ENCODE measurements at places on chromosomes 12 and 14. TPM values are rescaled to one million over a fixed set of nuclear protein-coding genes. Genes with fewer than 3 reads are reported as not detected.

The MYBPC1 gene
- not detected for total RNA-seq

The INHBE gene
- 2.5 TPM for total RNA-seq

The PLEKHG7 gene
- not detected for total RNA-seq

The MYF6 gene
- not detected for total RNA-seq

The KRT78 gene
- 0.21 TPM for total RNA-seq

The CCDC196 gene
- total RNA-seq: not detected

The TAS2R7 gene
- not detected for total RNA-seq

The ADAM21 gene
- not detected for total RNA-seq

The MAP3K9 gene
- total RNA-seq: 0.22 TPM

GRCh38 chr12:12538535-12538934 lies 24.1 kb downstream of the DUSP16 start:
- DNase-seq: no peak

GRCh38 chr12:49957570-49957967 lies 4.1 kb upstream of the AQP5 start:
- DNase-seq: no peak

DNA sequence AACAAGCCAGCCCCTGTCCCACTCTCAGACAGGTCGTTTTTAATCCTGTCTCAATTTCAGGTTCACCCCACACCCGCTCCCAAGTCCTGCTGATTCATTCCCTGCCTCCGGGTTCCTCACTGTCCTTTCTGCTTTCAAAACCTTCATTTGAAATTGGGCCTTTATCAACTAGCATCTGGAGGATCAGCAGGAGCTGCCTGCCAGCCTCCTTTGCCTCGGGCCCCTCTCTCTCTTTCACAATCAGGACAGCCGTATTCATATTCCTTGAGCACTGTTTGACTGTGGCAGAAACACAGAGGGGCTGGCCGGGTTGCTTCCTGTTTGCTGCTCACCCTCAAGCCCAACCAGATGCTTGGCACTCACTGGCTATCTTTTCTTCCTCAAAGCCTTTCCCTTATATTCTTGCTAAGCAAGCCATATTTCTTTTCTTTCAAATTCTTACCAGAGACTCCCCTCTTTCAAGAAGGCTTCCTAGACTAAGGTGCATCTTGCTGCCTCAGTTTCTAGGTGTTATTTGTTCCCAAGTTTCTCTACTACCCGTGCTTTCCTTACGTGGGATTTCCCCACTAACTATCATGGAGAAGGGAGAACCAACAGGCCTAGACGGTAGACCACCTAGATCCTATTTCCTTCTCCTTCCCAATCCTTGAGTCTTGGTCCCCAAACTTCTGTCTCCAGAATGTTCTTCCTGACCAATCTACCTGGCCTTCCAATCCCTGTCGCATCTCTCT lies 3.0 kb downstream of the GALNT6 start:
- no peak for DNase-seq

- DNase-seq: peak; percentile 99
Measured at GRCh38 chr12:65695113-65695865, 129.0 kb upstream of the HMGA2 start.

- no peak for DNase-seq
Measured at GRCh38 chr14:29062976-29063375, 296.4 kb downstream of the FOXG1 start.

- DNase-seq: no peak
Measured at GRCh38 chr12:113894697-113895096, 71.4 kb downstream of the RBM19 start.

DNA sequence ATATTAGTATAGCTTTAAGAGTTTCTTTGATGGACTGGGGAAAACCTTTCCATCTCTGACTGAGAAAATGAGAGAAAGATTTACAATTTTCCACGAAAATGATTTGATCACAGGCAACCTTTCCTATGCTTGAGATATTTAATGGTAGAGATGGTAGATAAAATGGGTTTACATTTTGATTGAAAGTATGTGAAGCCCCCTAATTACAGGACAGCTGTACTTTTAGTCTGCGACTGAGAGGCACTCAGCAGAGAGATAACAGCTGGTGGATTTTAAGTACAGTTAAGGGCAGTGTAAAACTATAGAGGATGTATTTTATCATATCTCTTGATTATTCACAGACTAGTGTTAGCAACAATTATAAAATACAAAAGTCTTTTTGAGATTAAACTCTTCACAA lies 40.7 kb downstream of the C12orf50 start:
- no peak for DNase-seq

DNA sequence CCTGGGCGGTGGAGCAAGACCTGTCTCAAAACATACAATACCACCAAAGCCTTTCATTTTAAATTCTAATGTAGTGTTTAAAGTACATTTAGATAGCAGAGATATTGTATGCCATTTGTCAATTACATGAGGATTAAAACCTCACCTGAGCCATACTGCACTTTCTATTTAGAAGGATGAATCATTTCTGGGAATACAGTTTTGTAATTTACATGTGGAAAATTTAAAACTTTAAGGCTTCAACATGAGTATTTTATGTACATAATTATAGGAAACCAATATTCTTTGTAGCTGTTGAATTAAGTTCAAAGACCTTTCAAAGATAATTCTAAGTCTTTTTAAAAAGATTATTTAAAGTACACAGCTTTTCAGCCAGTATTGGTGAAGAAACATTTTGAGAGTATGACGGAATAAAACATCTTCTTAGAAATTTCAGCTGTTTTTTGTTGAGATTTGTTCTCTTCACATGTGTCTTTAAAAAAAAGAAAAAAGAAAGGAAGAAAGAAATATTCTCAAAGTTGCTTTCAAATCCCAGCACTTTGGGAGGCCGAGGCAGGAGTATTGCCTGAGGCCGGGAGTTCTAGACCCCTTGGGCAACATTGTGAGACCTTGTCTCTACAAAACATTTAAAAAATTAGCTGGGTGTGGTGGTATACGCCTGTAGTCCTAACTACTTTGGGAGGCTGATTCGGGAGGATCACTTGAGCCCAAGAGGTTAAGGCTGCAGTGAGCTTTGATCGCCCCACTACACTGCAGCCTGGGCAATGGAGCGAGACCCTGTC lies 34.5 kb upstream of the CCT2 start:
- no peak for DNase-seq

- DNase-seq: no peak
Measured at GRCh38 chr14:72600551-72601330, 293.2 kb downstream of the DPF3 start.

- peak; percentile 32 for DNase-seq
Measured at GRCh38 chr12:111775205-111776193, 8.8 kb downstream of the ALDH2 start.

GRCh38 chr12:114662512-114663177 lies 21.3 kb downstream of the TBX3 start:
- DNase-seq: peak; percentile 70

DNA sequence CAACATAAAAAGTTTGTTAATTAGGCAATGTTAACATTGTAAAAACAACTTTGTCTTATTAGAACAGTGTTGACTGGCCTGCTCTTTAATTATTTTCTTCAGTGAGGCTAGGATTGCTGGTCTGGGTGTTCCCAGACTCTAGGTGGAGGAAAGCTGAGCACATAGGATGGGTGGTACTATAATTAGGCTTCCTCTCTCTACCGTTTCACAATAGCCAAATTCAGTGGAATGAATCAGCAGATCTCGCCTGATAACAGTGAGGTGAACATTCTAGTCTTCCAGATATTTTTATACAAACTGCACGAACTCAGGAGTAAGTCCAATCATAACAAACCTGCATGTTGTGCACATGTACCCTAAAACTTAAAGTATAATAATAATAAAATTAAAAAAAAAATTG lies 11.9 kb downstream of the PTGDR start:
- no peak for DNase-seq

DNA sequence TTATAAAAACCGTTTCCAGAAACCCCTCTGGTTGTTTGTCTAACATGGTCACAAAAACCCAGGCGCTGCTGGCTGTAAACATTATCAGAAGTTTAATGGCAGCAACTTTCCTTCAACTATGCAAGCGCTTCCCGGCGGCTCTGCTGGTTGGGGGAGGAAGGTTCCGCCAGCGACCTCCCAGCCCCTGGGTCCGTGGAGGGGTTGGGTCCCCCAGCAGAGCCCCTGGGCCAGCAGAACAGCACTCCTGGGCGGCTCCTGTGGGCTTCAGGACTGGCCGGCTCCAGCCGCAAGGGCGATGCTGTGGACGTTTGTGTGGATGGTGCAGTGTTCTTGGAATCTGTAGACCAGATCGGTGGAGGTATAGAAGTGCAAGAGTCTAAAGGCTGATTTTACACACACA lies 26.0 kb downstream of the LRCOL1 start:
- DNase-seq: no peak

DNA sequence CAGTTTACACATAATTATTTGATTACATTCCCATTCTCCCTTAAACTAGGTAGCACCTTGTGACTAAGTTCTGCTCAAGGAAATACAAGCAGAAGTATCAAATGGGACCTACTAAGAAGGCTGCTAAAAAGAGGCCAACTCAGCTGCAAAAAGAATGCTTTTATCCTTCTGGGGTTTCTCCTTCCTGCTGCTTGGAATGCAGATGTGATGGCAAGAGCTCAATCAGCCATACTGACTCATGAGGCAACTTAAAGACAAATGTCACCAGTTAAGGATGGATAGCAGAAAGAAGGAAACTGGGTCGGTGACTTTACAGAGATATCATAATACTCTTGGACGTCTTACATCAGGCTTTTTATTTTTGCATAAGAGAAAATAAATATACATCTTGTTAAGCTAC lies 38.0 kb upstream of the RAP1B start:
- DNase-seq: peak; percentile 59

GRCh38 chr12:13289653-13290289 lies 93.2 kb downstream of the EMP1 start:
- no peak for DNase-seq

GRCh38 chr12:107503129-107503855 lies 182.3 kb upstream of the PWP1 start:
- no peak for DNase-seq

DNA sequence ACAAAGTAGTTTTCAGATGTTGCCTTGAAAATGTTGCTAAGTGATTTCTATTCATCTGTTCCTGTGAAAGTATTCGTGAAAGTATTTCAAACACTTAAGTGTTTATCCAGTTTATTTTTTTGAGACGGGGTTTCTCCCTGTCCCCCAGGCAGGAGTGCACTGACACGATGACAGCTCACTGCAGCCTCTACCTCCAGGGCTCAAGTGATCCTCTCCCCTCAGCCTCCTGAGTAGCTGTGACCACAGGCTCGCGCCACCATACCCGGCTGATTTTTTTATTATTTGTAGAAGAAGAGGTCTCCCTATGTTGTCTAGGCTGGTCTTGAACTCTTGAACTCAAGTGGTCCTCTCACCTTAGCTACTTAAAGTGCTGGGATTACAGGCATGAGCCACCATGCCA lies 1.7 kb downstream of the ZDHHC17 start:
- DNase-seq: no peak

DNA sequence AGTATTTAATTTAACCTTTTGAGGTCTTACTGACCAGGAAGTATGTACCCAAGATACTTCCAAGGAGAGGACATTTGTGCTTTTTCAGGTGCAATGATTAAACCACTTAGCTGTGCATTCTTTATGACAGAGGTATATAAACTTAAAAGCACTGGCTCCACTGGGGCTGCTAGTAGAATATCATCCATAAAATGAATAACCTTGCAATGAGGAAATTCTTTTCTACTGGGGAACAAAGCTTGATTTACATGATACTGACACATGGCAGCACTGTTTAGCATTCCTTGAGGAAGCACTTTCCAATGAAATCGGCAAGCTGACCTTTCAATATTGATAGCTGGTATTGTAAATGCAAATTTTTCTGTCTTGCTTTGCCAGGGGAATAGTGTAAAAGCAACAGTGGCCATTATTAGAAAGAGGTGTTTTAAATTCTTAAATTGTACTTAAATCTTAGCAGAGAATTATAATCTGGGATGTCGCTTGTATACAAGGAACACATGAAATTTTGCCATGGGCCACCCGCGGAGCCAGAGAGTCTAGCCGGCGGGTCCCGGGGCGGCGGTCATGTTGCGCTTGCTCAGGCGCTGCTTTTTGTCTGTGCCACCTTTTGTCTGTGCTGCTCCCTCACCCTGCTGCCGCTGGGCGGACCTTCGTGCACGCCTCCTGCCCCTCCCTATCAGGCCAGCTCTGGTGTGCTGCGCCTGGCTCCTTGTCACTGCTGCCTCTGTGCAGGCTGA lies 20.9 kb upstream of the BLTP3B start:
- peak; percentile 47 for DNase-seq

DNA sequence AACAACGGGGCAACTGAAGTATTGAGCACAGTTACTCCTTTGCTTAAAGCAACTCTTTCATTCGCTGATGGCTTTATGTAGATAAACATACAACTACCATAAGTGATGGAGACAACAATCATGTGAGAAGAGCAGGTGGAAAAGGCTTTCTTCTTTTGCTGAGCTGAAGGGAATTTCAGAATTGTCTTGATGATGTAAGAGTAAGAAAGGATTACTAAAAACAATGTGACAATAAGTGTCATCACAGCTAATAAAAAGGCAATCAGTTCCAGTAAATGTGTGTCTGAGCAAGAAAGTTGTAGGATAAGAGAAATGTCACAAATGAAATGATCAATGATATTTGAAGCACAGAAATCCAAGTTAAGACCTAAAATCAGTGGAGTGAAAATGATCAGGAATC lies 647 bp downstream of the OR6C70 start:
- no peak for DNase-seq

DNA sequence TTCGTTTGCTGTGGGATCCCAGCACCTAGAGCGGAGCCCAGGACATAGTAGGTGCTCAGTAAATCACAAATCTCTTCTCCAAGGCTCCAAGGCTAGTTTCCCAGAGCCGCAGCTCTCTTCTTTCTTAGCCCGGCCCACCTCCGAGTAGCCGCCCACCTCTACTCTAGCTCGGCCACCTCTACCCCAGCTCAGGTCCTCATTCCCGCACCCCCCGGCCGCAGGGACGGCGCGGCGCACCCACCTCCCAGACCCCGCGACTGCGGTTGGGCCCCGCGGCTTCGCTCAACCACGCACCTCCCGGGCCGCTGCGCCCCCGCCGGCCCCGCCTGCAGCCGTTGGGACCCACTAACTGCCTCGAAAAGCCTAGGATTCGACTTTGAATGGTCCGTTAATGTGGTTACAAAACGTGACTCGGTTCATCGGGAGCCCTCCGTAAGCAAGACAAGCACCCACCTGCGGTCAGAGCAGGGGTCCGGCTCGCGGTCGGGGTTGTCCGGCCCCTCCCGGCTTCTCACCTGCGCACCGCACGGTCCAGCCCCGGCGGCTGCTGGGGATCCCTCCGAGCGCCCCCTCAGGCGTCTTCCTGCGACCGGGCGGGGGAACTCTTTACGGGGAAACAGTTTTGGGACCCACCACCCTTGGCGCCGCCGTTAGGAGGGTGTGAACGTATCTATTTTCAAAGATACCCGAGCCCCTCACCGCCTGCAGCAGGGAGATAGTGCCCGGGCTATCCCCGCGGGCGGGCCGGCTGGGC lies at the start of gene SLC2A14:
Gene SLC2A14, minus strand, starts transcription at position 350 of the 754 bp plus-strand sequence. CDS start 3,035 bp downstream, outside the sequence.
- DNase-seq: no peak

- DNase-seq: no peak
Measured at GRCh38 chr12:70045514-70045913, 197.7 kb upstream of the CNOT2 start.

GRCh38 chr12:24649634-24650033 lies 299.3 kb downstream of the BCAT1 start:
- DNase-seq: no peak

- DNase-seq: no peak
Measured at GRCh38 chr14:64763085-64763782, 59.0 kb downstream of the PLEKHG3 start.

All from SJSA1 (cell line).